Pons (tissue), 1 donor: ENCODE measurements at places on chromosomes 5 and 9.
A peak's percentile ranks its signal among the peaks of the same experiment; 100 is the strongest.

DNA sequence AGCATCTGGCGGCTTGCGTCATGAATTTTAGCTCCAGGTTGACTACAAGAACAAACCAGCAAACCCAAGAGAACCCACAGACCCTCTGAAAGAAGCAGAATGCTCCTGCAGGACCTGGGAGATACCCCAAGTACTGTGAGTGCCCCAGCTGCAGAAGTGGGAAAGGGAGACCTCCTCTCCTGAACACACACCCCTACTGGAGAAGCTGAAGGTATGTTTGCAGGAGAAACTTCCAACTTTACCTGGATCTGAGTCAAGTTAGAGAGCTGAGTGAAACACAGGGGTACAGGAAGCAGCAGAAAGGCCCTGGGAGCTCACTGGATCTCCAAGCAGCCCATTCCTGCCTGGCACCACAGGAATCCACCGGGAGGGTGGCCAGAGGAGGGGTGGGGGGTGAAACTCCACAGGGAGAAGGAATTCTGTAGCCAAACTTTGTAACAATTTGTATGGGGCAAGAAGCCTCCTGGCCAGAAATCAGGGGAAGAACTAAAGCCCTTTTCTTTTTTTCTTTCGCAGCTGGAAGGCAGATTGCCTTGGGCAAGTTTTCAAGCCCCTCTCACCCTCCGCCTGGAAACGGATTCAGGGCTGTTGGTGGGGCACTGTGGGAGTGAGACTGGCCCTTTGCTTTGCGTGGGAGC lies 576.2 kb downstream of the BNC2 start:
- no peak for DNase-seq

GRCh38 chr9:127509261-127509954 lies 58.1 kb downstream of the LRSAM1 start:
- no peak for DNase-seq

DNA sequence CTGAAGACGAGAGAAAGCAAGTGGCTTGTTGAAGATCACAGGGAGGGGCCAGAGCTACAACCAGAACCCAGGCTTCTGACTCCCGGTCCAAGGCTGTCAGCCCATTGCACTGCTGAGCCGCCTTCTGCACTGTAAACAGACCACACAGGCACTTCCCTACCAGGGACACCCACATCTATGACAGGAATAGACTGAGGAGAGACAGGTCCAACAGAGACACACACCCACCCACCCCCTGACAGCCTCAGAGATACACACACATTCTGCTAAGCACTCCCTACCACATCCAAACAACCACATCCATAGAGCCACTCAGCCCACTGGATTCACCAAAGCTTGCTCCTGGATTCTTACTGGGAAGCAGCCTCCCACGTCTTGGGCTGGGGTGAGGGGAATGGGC lies 23.0 kb upstream of the MYORG start:
- DNase-seq, result no peak

DNA sequence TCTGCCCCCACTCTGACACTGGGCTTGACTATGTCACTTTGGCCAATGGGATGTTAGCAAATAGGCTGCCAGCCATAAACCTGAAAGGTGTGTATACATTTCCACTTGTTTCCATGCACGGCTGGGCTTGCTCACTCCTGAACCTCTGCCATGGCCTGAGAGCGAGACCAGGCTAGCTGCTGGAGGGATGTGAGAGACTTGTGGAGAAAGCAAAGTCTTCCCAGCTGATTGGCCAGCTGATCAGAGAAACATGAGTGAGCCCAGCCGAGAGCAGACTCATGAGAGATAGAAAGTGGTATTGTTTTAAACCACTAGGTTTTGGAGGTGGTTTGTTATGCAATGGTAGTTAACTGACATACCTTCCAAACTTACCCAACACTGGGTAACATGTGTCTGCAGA lies 13.9 kb downstream of the FAM193B start:
- no peak for DNase-seq

DNA sequence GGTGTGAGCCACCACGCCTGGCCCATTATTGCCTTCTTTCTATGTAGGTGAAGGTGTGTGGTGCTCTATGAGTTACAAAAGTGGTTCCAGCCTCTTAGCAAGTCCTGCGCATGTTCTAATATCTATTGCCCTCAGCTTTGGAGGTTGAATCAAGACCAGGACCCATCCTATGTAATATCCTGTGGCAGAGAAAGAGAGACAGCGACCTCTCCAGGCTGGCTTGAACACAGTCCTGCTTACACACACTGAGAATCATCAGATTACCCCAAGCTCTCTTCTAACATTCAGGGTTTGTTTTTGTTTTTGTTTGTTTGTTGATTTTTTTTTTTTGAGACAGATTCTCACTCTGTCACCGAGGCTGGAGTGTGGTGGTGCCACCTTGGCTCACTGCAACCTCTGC lies 94.7 kb upstream of the OSMR start:
- DNase-seq, result no peak

DNA sequence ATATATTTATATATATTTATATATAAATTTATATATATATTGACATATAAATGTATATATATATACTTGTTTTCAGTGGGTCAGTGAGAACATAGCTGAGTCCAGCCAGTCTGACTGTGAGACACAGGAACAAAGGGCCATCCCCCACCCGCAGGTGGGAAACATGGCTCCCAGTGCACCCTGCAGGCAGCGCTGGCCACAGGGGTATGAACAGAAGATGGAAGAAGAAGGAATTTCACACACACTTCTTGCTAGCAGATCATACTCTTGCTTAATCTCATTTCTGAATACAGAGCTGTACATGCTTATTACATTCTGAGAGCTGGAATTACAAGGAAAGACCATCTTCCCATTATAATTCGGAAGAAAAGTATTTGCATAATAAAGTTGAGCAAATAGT lies 595.4 kb downstream of the IRX1 start:
- DNase-seq, result no peak

GRCh38 chr5:1472964-1473628 lies 27.9 kb upstream of the SLC6A3 start:
- no peak for DNase-seq

DNA sequence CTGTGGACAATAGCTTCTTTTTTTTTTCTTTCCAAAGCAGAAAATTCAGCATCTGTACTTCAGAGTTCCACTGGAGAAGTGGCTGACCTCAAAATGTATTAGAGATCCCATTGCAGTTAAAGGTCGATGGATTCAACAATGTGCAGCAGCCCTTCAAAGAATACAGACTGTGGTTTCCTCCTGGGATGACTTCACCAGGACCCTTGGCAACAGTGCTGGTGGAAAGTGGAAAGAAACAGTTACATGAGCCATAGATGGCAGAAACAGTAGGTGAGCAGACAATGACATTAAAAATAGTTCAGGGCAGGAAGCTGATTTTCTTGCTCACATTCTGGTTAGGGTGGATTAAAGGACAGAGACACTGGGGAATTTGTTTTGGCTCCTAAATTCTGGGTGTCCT lies 62.4 kb downstream of the SLC28A3 start:
- DNase-seq, result no peak

DNA sequence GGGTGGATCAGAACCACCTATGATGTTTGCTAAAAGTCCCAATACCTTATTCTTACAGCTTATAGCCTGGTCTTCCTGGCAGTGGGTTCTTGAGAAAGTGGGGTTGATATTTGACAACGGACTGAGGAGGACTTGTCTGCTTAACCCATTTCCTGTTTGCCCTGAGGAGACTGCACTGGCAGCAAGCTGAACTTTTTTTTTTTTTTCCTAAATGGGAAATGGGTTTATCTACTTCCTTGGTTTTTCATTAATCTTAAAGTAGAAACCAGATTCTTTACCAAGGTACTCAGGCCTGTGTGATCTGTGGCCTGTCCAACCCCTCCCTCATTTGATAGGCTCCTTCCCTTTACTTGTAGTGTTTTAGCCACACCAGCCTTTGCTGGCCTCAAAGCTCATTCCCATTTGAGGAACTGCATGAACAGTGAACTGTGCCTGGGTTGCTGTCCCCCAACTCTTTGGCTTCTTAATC lies 47.1 kb downstream of the C9orf57 start:
- no peak for DNase-seq

- peak; percentile 26 for DNase-seq
These were observed 256.3 kb downstream of the KIAA0825 start for GRCh38 chr5:94361832-94362796.

DNA sequence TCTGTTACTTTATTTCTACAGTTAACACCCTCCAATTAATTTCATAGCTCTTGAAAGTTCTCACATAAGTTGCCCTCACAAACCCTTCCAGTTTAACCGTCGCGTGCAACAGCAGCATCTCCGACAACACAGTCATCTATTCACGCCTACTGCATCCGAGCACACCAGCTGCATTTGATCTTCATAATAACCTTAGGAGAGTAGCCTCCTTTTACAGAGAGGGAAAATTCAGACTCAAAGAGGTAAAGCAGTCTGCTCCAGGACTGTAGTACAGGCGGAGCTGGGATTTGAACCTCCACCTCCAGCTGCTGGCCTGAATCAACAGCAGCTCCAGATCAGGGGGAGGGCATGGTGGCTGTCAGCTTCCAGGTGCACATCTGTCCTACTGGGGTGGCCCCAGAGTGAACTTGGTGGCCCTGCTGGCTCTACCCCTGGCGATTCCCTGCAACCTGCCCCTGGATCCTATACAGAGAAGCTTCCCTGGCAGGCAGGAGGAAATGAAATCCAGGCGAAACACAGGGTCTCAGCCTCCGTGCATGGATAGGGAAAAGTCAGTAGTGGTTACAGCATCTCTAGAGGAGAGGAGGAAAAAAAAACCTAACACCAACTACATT lies 71.6 kb upstream of the UNC5A start:
- no peak for DNase-seq

- DNase-seq, result no peak
These were observed 643.0 kb upstream of the RGMB start for GRCh38 chr5:98130261-98131035.

DNA sequence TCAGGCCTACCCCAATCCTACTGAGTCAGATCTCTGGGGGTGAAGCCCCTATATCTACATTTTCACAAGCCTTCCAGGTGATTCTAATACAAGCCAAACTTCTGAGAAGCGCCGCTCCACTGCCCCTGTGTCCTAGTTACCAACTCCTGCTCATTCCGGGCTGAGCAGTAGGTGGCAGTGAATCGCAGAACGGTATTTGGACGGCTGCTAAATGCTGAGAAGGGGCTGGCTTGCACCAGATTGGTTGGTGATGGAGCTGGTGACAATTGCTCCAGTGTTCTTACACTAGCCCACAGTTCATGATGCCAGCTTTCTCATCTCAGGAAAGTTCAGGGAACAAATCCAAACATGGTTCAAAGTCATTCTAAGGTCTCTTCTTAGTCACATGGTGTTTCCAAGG lies 31.1 kb upstream of the FGF1 start:
- DNase-seq, result peak; percentile 93
